ENCODE measurements at places on chromosomes 11 and 22. TPM values are rescaled to one million over a fixed set of nuclear protein-coding genes. Genes with fewer than 3 reads are reported as not detected.

Gene ZNF280A
- not detected for total RNA-seq

Gene THRSP
- total RNA-seq, result under 0.01 TPM

DNA sequence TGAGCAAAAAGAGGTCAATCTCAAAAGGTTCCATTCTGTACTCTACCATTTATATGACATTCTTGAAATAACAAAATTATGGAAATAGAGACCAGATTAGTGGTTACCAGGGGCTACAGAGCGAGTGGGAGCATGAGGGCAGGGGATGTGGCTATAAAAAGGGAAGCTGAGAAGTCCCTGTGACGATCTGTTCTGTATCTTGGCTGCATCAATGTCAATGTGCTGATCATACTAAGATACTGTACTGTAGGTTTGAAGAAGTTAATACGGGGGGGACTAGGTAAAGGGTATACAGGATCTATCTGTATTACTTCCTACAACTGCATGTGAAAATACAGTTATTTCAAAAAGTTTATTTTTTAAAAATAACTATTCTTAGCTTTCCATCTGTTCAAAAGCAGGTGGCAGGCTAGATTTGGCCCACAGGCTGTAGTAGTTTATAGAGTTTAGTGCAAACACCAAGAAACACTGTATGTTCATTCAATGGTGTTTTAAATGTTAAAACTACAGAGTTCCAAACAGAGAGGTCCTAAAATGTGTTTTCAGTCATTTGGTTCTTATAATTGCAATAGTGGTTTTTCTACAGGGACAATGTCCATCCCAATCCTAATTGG lies 78.2 kb downstream of the SMCO4 start:
- H3K36me3 ChIP-seq, result no peaks in the 10 kb centered on the region
- no peaks in the 10 kb centered on the region for H3K4me1 ChIP-seq
- no peak overlapping the region for H3K27ac ChIP-seq
- no peaks in the 10 kb centered on the region for H3K27me3 ChIP-seq
- no peak for DNase-seq

GRCh38 chr11:59263225-59263894 lies 50.6 kb upstream of the MPEG1 start:
- no peak for DNase-seq
- no peaks in the 10 kb centered on the region for H3K36me3 ChIP-seq
- H3K4me1 ChIP-seq, result no peaks in the 10 kb centered on the region
- no peak overlapping the region for H3K4me3 ChIP-seq

DNA sequence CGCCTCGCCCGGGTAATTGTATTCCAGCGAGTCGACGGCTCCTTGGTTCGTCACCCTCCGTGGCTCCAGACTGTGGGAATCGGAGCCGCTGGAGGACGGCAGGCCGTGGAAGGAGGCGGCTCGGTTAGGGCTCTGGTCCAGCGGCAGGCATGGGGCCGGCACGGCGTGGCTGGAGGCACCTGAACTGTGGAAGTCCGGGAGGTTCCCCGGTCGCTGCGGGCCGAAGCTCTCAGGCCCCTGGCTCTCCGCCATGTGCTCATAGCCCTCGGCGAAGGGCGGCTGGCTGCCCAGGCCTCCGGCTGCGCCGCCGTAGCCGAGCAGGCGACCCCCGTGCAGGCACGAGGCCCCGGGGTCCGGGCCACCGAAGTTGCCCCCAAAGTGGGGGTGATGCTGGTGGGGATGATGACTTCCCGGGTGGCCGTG lies 1.7 kb downstream of the MN1 start:
- peak overlapping the region; percentile 76 for H3K4me3 ChIP-seq
- no peak overlapping the region for H3K27ac ChIP-seq
- peaks cover 3% of the 10 kb centered on the region for H3K4me1 ChIP-seq
- H3K27me3 ChIP-seq, result no peaks in the 10 kb centered on the region

DNA sequence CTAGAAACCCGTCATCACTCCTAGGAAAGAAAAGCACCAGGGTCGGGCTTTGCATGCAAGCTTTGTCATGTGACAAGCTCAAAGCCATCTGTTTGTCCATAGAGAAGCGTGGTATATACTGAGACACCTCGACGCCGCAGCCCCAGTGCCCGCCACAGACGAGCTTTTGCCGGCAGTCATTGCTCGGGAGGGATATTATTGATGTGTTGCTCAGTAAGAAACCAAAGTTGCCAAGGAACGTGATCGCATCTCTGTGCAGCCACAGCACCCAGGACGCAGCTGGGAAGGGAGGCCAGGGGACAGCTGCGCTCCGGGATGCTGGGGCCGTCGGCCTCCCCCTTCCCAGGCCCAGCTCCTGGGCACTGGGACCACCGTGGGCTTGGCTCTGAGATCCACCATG lies 89.5 kb upstream of the KCNQ1OT1 start:
- no peak overlapping the region for H3K4me3 ChIP-seq
- peaks cover 5% of the 10 kb centered on the region for H3K27me3 ChIP-seq
- no peaks in the 10 kb centered on the region for H3K4me1 ChIP-seq
- no peak overlapping the region for H3K27ac ChIP-seq
- H3K36me3 ChIP-seq, result no peaks in the 10 kb centered on the region

Measured in fibroblast of lung (primary cell).